ENCODE measurements at places on chromosomes 1 and 21.

DNA sequence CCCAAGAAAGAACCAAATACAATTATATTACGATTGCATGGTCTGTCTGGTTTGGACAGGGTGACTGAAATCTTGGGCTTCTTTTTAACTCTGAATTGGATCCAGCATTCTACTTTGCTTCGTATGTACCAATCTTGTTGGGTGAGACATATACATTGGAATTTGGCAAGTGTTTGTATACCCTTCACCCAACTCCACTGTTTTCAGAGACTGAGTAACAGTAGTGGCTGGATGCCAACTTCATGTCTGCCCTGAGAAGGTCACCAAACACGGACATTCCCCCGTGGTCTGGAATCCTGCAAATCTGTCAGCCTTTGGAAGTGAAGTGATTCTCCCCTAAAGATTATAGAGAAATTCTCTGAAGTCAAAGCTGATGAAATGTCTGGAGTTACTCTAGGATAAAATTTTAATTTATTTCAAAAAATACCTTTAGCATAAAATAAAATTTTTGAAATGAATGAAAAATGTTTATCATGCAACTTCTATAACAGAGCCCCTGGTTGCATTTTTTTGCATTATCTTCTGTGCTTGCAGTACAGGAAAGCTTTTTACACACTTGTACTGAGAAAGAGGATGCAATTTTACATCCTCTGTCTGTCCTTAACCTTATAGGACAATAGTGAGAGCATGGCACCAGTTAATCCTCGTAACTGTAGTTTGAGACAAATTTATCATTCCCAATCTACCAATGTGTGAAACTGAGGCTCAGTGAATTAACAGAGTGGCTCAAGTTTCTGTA lies 201.8 kb downstream of the DISC1 start:
- DNase-seq: no peak

DNA sequence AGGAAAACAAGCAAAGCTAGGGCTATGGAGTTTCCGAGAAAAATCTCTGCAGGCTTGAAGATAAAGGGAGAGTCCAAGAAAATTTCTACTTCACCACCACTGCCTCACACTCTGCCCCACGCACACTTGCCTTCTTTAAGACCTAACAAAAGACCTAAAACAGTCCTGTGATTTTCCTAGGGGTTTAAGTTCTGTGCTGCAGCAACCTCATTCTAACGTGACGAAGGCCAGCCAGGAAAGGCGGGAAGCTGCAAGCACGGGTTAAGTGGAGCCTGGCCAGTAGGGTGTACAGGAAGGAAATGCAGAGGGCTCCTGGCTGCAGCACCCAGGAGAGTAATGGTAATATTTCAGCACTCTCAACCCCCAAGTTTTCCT lies 1.5 kb downstream of the SPATA6 start:
- DNase-seq: no peak

DNA sequence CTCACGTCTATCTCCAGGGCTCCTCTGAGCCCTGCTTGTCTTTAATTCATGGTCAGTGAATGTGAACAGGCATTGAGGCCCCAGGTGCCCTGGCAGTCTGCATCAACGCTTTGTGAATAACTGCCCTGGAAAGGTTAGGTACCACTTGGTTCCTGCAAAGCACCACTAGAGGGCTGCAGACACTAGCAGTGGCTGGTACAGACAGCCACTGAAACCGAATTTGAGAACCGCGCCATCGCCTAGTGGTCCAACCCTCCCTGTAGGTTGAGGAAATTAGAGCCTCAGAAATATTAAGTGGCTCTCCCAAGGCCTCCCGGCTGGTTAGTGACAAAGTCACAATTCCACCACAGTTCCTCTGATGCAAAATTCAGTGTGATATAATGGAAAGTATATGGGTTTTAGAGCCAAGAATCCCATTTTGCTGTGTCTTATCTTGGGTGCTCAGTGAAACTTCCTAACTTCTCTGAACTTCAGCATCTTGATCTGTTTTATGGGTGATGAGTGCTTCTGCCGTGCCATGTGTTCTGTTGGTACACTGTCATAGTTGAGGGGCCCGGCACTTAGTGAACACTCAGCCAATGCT lies 46.2 kb upstream of the BCL9 start:
- peak; percentile 29 for DNase-seq

DNA sequence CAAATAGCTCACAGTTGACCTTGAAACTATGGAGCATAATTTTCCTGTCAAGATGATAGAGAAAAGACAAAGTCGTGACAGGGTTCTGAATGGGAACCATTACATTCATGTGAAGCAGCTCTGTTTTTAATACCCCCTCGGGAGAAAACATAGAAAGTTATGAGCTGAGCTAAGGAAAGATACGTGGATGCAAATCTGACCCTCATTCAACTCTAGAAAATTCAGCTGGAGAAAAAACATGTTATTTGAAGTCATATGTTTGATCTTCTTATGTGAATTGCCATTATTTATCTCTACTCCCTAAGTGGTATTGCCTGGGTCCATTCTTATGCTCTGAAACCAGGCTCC lies 48.0 kb upstream of the LRRC52 start:
- DNase-seq: no peak

- DNase-seq: no peak
Measured at GRCh38 chr1:180301135-180301742, 71.2 kb downstream of the LHX4 start.

DNA sequence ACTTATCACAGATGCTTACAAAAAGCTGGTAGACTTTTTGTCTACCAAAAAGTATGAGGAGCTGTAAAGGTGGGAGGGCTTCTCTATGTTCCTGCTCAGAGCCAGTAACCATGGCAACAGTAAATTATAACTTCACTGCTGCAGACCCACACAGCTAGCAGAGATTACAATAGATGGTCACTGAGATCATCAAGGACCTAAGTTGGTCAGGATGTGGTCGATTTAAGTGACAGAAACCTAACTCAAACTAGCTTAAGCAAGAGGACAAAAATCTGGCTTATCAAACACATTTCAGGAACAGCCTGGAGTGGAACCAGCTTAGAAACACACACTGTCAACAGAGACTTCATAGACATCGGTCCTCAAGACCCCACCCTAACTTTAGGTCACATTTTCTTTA lies 113.4 kb upstream of the ATP1A1 start:
- no peak for DNase-seq

DNA sequence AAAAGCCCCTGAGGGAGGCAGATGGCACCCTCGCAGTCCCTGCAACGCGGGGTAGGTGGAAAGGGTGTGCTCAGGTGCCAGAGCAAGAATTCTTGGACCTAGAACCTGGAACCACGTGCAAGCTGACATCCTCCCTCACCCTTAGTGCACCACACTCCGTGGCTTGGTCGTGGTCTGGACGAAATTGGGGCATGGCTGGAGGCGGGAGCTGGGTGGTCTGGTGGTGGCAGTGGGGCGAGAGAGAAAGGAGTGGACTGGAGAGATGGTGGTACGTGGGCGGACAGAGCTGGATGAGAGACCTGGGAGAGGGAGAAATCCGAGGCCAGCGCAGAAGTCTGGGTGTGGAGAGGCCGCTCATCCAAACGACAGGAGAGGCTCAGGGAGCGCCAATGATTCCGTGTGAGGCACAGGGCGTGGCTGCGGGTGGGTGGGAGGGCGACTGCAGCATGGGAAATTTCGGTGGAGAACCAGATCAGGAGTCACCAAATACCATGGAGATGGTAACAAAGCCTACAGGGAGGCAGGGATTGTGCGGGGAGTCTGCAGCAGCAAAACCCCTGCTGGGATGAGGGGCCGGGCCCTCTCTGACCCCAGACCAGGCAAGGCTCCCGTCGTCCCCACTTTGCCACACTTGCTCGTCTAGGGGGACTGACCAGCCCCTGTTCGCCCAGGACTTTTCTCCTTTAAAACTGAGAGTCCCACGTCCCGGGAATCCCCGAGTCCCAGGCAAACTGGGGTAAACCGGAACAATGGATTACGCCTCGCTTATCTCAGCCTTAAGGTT lies 31.9 kb downstream of the CDCP2 start:
- DNase-seq: no peak

GRCh38 chr1:231334079-231334666 lies 3.5 kb downstream of the EXOC8 start:
- no peak for DNase-seq

- DNase-seq: no peak
Measured at GRCh38 chr1:17579951-17580939, 40.7 kb downstream of the ARHGEF10L start.

GRCh38 chr1:2085080-2085479 lies 34.9 kb downstream of the PRKCZ start:
- no peak for DNase-seq

DNA sequence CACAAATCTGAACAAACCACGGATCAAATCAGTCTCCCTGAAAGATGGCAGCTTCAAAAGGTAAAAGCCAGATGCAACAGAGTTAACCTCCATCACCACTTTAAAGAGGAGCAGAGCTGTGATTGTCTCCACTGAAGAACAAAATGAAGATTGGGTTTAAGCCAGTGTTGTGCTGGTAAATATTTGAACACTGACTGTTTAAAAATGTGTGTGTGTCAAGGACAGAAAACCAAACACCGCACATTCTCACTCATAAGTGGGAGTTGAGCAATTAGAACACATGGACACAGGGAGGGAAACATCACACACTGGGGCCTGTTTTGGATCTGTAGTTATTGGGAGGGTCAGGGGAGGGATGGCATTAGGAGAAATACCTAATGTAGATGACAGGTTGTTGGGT lies 83.9 kb downstream of the ST6GALNAC5 start:
- no peak for DNase-seq

DNA sequence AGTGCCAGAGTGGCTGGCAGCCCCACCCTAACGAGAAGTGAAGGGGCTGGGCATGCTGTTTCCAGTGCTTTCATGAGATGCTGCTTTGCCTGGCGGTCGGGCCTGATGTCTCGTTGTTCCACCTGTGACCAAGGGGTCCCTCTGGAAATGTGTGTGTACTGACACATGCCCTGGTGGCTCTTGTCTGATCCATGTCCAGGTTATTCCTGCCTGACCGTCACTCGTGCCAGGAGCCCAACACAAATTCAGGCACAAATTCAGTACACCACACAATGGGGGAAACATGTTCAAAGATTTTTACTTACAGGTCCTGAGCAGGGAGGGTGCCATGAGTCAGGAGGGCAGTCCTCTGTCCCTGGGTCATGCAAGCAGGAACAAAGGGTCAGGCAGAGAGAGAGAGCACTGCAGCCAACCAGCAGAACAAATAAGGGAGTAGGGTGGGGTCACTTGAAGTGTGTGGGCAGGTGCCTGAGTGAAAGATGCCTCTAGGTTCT lies 76.3 kb downstream of the ADARB1 start:
- no peak for DNase-seq

DNA sequence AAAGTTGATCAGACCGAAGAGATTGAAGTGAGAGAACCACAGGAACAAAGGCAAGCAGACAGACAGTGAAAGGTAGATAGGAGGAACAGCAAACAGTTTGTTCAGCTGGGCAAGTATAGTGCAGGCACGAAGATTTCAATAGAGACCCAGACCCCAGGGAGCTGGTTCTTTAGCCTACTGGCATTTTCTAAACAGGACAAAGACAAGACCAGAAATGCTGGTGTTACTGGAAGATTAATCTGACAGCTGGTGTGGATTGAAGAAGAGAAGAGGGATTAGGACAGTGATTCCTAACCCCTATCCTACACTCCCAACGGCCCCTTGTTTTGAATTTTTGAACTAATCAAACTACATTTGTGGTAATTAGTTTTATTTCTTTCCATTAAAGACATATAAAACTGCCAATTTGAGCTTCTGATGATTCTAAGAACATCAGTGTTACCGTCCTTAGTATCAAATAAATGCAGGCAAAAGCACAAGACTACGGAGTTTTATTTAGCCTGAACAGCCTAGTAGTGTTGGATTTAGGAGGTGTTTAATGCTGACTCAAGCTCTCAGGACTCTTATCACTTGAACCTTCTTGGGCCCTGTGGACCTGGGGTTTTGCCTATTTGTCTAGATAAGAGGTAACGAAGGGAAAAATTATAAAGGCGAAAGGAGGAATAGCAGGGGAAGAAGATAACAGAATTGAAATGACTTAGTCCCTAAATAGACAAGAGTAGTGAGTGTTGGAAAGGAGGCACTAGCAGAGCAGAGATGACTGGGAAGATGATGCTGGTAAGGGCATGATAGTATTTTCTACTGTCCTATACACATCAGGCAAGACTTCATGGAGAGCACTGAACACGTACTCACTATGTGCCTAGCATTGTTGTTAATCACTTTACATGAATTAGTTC lies 2.0 kb downstream of the NPL start:
- no peak for DNase-seq

DNA sequence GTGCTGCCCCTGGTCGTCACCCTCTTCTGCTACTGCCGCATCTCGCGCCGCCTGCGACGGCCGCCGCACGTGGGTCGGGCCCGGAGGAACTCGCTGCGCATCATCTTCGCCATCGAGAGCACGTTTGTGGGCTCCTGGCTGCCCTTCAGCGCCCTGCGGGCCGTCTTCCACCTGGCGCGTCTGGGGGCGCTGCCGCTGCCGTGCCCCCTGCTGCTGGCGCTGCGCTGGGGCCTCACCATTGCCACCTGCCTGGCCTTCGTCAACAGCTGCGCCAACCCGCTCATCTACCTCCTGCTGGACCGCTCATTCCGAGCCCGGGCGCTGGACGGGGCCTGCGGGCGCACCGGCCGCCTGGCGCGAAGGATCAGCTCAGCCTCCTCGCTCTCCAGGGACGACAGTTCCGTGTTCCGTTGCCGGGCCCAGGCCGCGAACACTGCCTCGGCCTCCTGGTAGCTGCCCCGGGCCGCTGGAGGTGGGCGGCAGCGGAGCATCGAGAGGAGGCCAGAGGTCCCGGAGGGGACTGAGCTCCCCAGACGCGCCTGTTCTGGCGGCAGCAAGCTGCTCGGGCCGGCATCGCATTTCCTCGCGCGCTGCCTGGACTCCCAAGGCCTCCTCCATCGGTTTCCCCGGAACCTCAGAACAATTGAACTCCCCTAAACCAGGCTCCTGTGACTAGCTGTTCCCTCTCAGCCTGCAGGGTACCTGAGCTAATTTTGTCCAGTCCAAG lies 1.1 kb downstream of the GPR25 start:
- no peak for DNase-seq
